Right renal cortex interstitium (tissue), 3 donors: ENCODE measurements at places on chromosomes 7 and 10.

DNA sequence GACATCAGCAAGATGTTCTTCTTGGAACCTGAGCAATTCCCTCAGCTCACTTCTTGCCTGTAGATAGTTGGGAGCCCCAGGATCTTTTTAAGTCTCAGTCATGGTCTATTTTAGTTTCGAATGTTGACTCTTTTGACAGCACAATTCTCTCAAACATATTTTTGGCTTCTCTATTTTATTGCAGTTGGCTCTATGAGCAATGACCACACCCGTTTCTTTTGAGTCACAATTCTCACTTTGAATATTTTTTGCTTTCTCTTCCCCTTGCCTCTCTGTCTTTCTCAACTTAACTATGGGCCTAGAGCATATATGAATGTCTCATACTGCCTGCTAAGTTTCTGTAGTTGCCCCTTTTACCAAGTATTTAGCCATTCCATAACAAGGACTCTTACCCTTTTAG, 222.8 kb downstream of the PTN start:
- DNase-seq, result no peak

DNA sequence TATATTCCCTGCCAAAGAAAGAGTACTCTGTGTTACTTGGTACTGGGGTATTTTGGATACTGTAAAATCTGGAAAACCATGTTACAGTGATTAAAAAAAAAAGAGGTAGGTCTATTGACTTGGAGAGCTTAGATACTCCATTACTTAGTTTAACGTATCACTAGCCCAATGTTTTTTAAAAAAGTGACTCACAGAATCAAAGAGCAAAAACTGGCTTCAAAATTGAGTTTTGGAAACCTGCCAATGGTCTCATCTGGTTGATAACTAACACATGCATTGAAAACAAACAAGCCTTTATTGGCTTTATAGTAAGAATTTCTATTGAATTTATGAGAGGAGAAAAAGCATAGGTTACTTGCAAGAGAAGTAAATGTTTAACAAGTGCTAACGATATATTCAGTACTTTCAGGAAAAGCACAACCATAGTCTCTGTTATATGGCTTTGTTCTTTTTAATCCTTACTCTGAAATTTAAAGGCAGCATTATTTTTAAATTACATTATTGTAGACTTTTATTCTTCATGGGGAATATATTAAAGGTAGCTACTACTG, 563.3 kb upstream of the SORCS1 start:
- DNase-seq, result no peak

DNA sequence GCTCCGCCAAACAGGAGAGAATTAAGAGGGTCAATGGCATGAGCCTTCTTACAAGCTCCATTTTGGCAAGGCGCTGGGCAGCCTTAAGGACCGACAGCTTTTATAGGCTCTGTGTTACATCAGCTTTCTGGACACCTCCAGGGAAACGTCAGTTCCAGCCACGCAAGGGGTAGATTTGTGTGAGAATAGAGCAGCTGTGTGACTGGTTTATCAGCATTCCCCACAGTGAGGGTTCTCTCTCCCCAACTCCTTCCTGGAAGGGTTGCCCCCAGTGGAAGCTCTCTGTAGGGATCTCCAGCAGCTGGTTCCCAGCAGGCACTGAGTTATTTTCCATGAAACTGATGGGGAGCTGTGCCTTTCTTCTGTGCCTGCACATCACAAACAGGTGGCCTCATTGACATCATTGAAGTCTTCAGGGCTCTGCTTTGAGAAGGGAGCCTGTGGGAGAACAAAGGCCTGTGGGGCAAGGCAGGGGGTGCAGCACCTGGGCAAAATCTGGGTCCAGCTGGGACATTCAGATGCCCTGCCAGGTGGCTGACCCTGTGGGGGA, at the start of gene CUZD1:
TSS of gene CUZD1 (minus strand) at position 75 of the 550 bp plus-strand sequence. CDS start at position 61, 14 bp downstream.
- peak; percentile 0 for DNase-seq

- no peak for DNase-seq
These were observed 14.6 kb downstream of the CHST12 start for GRCh38 chr7:2417981-2418481.

GRCh38 chr10:48981310-48981907, 41.8 kb upstream of the LRRC18 start:
- no peak for DNase-seq

DNA sequence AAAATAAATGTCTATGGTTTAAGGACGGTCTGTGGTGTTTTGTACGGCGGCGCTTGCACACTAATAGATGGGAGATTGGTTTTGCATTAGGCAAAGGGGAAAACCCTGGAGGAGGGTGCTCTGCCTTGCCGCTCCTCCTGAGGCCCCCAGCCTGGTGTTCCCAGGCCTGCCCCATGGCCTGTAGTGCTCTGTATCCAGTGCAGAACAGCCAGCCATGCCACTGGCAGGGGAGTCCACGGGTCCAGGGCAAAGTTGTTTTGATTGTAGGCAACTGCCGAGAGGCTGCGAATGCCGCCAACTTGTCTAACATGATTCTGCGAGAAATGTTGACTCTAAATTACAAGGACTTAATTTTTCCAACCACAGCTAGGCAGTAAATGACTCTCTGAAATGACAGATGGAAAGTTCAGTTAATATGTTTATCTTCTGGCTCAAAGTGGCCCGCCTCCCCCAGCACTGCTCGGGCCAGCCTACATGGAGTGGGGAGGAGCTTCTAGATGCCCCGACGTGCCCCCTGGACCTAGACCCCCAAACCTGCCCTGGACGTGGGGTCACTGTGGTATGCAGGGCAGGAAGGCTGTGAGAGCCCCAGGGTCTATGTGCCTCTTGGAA, 104.6 kb upstream of the GDF10 start:
- no peak for DNase-seq

- no peak for DNase-seq
These were observed 154.1 kb downstream of the NRP1 start for GRCh38 chr10:33180390-33180789.

DNA sequence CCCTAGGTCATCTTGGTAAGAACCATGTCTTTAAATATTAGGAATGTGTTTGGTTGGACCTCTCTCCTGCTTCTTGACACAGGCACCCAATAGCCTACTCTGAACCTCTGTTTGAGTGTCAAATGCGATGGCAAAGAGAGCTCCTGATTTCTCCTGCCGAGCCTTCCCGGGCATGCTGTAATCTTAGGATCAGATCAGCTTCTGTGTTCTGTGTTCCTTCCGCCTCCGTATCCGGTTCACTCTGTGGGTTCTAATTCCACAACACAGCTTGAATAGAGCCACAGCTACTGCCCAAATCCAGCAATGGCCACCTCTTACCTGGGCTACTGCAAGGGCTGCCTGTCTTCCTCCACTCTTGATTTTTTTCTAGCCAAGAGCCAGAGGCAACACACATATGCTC, 165.2 kb upstream of the TNS3 start:
- DNase-seq, result no peak

- no peak for DNase-seq
These were observed 41.9 kb downstream of the CADPS2 start for GRCh38 chr7:122844191-122844988.

GRCh38 chr10:25049966-25050365, 33.6 kb downstream of the THNSL1 start:
- no peak for DNase-seq

DNA sequence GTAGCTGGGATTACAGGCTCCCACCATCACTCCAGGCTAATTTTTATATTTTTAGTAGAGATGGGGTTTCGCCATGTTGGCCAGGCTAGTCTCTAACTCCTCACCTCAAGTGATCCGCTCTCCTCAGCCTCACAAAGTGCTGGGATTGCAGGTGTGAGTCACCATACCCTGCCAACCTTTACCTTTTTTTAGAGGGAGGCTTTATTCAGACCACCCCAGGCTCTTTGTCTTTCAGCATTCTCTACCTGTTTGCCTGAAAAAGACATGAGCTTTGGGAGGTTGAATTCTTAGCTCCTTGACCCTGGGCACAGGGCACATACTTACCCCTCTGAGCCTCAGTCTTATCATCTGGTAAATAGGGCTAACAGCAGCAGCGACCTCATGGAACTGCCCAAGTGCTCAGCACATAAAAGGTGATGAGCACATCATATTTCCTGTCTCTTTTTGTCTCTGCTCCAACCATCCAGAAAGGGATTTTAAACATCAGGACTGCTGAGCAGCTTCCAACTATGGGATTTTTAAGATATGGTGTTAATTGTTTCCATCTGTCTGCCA, 17.0 kb downstream of the FRMPD2 start:
- DNase-seq, result no peak

DNA sequence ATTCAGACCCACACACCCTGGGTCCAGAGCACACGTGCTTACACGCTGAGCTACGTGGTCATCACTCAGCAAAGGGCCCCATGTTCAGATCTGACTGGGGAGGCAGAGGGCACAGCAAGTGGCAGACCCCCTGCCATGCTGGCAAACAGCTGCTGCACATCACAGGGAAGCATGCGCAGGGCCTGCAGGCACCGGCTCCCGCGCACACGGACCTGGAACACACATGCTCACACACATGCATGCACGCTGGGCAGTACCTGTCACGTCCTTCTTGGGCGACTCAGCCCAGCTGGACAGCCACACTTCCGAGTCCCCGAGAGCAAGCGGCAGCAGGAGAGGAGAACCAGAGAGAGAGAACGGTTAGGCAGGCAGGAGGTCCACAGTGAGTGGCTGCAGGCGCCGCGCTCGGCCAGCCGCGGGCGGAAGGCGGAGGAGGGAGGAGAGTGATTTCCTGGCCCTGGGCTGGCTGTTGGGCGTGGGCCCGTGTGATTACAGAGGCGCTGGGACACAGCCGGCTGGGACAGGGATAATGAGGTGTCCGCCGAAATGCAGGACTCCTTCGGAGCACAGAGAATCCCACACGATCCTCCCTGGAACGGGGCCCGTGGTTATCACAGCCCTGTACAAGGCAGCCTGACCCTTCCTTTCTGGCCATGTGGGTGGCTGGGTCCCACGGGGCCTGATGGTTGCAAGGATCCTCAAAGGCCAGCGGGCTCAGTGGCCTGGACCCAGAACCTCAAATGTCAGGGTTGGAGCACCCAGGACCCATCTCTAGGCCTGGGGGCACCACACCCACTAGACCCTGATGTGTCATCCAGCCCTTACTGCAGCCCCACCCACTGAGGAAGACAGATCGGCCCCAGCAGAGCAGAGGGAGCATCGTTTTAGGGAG, 175.1 kb downstream of the NEURL1 start:
- no peak for DNase-seq

GRCh38 chr7:24980534-24981170, 674 bp upstream of the OSBPL3 start:
- no peak for DNase-seq

- no peak for DNase-seq
These were observed 1.5 kb upstream of the GRIFIN start for GRCh38 chr7:2477447-2478398.

GRCh38 chr10:17022896-17023295, 106.7 kb downstream of the CUBN start:
- no peak for DNase-seq

GRCh38 chr7:4748231-4748681, 27.2 kb upstream of the AP5Z1 start:
- no peak for DNase-seq

GRCh38 chr10:13001041-13001886, at the start of gene CCDC3:
Gene CCDC3 (minus strand): TSS chr10:13001713. CDS start chr10:13001570, 143 bp downstream.
- no peak for DNase-seq

GRCh38 chr7:42070068-42070467, 166.9 kb downstream of the GLI3 start:
- DNase-seq, result no peak

DNA sequence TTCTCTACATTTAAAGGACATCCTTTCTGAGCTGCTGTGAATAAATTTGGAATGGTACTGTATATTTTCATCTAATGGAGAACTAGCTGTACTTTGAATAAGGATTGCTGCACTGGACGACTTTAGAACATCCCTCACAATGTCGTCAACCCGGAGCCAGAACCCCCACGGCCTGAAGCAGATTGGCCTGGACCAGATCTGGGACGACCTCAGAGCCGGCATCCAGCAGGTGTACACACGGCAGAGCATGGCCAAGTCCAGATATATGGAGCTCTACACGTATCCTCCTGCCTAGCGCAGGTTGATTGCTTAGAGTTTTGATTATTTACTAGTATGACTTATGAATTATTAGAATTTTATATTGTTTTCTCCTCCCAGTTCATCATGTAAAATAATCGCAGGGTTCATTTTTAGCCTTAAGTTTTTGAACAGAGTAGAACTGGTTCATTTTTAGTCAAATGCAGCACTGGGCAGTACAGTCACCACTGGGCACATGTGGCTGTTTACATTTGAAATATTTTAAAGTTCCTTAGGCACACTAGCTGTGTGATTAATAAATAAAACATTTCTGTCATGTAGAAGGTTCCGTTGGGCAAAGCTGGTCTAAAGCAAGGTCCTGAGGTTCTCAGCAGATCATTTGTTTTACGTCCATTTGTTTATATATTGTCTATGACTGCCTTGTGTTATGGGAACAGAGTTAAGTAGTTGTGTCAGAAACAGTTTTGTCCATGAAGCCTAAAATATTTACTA, 31.5 kb downstream of the CUL1 start:
- DNase-seq, result no peak

GRCh38 chr10:117502421-117503243, 39.9 kb upstream of the EMX2 start:
- DNase-seq, result no peak

- no peak for DNase-seq
These were observed 497 bp downstream of the PPP2R2D start for GRCh38 chr10:131901181-131901829.

GRCh38 chr7:118040562-118040961, 143.4 kb upstream of the LSM8 start:
- DNase-seq, result no peak

DNA sequence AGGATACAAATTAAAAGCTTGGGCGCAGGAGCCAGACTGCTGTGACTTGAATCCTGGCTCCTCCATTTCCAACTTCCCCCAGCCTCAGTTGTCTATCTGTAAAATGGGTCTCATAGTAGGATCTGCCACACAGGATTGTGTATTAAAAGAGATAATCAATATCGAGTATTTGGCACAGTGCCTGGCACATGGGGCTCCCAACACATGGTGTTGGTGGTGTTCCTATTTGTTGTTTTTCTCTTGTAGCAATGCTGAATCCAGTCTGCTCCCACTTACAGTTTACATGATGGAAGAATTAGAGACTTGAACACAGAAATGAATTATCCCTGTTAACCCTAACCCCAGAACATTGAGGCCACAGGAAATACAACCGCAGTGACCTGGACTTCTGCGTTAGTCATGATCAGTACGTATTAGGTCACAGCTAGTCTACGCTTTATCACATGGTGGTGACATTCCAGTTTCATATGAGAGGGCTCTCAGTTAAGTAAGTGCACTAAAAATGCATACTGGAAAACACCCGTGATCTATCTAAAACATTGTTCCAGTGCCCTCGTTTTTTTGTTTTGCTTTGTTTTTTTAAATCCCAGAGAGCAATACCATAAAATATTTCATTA, 169.5 kb upstream of the KLF14 start:
- no peak for DNase-seq
